ENCODE measurements at places on chromosomes 11 and 22. TPM values are rescaled to one million over a fixed set of nuclear protein-coding genes. Genes with fewer than 3 reads are reported as not detected.
A peak's percentile ranks its signal among the peaks of the same experiment; 100 is the strongest.

The NPTXR gene
- total RNA-seq = 19.6 TPM

- DNase-seq = no peak
These were observed 82.3 kb downstream of the RASSF10 start for GRCh38 chr11:13091373-13091772.

DNA sequence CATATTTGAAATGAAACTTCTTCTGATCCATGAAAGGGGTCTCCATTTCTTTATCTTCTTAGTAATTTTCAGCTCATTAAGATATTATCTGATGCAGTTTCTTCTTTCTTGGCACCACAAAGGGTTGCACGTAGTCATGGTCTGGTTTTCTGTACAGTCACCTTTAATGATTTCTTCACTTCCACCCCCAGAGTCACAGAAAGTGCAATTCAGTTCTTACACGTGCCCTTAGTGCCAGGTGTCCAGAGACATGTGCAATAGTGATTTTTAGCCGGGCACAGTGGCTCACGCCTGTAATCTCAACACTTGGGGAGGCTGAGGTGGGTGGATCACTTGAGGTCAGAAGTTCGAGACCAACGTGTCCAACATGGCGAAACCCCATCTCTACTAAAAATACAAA lies 202.8 kb upstream of the MTNR1B start:
- DNase-seq = no peak

DNA sequence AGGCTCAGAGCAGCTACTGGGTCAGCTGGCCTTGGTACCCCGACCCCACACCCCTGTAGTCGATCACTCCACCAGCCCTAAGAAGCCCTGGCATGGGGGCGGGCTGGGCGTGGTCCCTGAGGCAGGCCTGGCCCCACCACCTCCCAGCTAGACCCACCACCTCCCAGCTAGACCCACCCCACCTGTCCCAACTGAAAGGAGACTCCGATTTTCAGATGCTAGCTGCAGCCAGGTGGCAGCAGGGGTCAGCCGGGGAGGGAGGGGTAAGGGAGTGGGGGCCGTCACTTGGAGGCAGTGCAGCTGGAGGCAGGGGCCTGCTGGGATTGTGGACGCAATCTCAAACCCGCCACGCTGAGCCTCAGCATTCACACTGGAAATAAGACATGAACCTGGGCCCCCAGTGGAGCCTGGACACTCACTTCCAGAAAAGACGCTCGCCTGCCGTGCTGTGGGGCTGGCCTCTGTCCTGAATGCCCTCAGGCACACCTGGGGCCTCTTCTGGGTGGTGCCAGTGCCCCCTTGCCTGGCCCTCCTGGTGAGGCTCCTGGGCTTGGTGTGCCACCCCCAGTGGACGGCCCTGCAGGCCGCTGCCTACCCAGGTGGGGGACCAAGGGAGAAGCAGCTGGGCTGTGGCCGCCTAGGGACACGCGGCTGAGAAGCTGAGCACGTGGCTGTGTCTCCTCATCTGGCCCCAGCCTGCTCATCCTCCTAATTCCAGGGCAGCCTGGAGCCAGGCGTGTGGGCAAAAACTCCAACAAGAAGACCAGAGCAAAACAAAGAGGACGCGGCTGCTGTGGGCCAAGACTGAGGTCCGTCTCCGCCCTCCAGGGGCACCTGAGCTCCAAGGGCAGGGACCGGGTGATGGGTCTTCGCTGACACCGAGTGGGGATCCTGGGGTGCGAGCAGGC lies 26.7 kb downstream of the OSBPL5 start:
- no peak for DNase-seq

DNA sequence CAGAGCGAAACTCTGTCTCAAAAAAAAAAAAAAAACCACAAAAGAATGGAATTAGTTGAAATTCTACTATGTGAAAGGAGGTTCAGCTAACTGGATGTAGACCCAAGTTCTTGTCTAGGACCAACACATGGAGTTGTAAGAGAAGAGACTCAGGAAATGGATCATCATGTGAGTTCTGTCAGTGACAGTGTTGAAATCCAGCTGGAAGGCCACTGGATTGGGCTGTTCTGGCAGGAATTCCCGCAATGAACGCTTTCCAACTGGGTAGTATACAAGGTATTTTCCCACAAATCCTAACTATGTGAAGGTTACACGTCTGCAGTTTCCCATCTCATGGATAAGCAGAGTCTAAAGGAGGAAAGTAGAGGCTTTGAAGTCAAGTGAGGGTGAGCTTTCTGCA lies 151.2 kb downstream of the MAML2 start:
- DNase-seq = no peak

- no peak for DNase-seq
These were observed 70.4 kb upstream of the FGF3 start for GRCh38 chr11:69889400-69890318.

The XKR3 gene
- total RNA-seq = not detected

- DNase-seq = no peak
These were observed 165.1 kb downstream of the DBX1 start for GRCh38 chr11:19995145-19995544.

- peak; percentile 54 for DNase-seq
These were observed 340.2 kb downstream of the TBC1D22A start for GRCh38 chr22:47102648-47103047.

DNA sequence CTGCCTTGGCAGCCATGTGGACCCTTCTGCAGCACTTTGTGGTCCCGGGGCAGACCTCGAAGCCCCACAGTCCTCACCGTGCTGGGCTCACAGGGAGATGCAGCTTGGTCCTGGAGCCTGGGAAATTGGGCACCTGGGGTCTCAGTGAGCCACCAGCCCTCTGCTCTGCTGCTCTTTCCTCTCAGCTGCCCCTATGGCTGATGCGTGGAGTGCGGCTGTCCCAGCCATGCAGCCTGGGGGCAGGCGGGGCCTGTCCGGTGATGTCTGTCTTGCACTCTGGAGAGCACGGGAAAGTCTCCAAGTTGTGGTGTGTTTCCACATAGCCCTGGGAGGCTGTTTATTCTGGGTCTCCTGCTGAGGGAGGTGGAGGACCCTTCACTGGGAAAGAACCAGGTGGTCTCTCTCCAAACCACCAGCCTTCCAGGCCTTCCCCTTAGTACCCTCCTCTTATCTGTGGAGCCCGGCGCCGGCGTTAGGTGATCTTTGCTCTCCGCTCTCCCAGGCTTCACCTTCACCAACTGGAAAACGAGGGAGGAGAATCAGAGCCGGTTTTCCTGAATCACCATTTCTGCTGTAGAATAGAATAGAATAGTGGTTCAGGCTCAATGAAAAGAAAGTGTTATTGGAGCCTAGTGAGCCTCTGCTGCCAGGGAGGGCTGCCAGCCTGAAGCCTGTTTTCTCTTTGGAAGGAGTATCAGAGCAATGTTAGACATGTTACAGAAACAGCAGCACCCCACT lies 41.2 kb upstream of the GRAMD4 start:
- peak; percentile 57 for DNase-seq

- DNase-seq = peak; percentile 45
These were observed 21.6 kb downstream of the MGAT3 start for GRCh38 chr22:39478441-39478850.

All from stomach (tissue), 19 donors.